Stimulated activated CD8-positive, alpha-beta memory T cell treated with anti-CD3 and anti-CD28 coated beads, Interleukin-15, amount 100 ng/mL, for 4 hours (primary cell): ENCODE measurements at places on chromosomes 7 and 10.

DNA sequence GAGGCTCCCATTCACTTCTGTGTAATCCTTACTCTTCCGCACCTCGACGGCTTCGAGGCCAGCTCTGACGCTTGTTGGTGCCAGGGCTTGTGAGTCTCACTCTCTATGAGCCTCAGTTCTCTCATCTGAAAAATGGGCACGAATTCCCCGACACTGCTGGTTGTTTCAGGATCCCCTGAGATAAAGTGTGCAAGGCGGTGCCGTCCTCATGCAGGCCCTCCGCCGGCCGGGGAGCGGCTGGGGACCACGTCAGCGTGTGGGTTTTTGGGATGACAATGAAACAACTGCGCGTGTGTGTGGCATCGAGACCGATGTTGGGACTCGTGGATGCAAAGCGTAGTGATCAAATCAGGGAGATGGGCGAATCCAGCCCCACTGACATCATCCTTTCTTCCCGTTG is 75.6 kb downstream of the FOXL3 start:
- DNase-seq: no peak

GRCh38 chr7:115533785-115534184 is 496.8 kb downstream of the TFEC start:
- no peak for DNase-seq

DNA sequence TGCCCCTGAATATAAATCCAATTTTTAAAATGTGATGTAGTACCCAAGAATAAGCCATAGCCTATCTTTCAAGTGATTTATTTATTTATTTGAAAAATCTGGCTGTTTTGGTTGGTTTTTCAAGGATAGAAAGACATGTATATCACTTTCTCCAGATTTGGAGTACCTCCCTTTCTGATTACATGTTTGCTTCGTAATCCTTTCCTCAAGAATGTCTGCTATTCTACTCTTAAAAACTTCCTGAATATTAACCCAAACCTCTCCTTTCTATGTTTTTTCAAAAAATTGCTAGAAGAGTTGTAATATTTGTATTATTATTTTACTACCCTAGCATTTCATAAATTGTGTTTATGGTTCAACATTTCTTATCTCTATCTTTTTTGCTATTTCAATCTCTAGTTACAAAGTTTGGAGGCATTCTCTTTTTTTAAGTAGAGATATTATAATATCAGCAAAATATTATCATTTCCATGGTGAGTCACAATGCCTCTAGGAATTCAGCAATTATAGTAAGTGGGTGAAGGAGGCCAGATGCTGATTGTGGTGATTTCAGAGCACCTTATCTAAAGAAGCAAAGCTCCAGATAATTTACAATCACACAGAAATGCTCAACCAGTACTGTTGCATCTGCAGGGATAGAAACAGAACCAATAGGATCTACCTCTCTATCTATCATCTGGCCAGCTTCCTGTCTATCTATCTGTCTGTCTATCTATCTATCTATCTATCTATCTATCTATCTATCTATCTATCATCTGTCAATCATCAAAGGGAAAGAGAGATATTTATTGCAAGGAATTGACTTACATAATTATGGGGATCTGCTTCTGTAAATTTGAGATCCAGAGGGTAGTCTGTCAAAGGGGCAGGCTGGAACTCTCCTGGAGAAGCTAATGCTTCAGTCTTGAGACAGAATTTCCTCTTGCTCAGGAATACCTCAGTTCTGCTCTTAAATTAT is 412.5 kb upstream of the SEMA3C start:
- DNase-seq: no peak

GRCh38 chr7:7292608-7293007 is 110.3 kb downstream of the C1GALT1 start:
- no peak for DNase-seq
